HT-29 (cell line): ENCODE measurements at places on chromosomes 2 and 18. TPM values are rescaled to one million over a fixed set of nuclear protein-coding genes. Genes with fewer than 3 reads are reported as not detected.

Gene GAREM2
- 0.33 and 0.55 TPM in 2 replicates for total RNA-seq

Gene GRHL1
- total RNA-seq = 5.5 and 8.7 TPM in 2 replicates

Gene NIF3L1
- total RNA-seq = 31.6 and 38.3 TPM in 2 replicates

- DNase-seq = no peak
These were observed 45.7 kb downstream of the CCDC85A start for GRCh38 chr2:56229397-56230060.

GRCh38 chr2:118763797-118764196 lies 83.7 kb downstream of the EN1 start:
- peak; percentile 8 for DNase-seq

DNA sequence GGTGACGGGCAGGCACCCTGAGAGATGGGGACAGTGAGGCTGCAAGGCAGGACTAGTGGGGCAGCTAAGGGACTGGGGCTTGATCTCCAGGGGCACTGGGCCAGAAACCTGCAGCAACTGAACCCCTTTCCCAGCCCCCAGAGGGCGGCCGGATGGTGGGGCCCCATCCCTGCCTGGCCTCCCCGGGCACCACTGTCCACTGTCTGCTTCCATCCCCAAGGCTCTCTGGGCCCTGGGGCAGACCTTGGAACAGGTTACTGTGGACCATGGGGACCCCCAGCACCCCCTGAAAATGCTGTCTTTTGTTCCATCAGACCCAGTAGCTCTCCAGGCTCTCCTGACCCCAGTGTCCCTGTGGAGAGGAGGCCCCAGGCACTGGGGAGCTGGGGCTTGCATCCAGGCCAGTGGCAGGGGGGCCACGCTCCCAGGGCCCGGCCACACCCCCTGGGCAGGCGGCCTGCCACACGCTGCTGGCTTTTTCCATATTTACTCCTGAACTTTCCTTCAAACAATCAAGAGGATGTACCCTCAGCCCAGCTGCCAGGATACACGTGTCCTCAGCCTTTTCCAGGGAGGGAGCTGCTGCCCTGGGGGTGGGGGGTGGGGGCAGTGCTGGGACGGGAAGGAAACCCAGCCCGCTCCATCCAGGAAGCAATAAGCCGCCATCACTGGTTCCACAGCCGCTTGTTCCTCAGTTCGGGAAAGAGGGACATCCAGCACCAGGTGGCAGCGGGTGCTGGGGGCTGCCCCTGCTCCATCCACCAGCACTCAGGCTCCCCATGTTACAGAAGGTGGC lies 102.3 kb upstream of the ODC1 start:
- no peak for DNase-seq

DNA sequence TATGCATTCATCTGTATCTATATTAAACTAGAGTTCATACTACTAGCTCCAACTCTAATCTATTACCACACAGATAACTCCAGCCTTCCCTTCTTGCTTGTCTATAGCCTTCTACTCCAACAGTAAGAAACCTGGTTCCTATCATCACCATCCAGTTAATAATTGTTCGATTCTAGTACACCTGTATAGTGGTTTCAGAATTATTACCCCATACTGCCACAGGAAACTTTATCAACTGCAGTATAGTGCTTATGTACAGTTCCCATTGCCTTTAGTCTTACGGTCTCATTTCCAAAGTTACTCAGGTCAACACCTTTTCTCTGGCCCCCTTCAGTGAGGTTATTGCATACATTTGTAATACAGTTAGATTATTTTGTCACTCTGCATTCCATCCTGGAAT lies 14.5 kb downstream of the METTL8 start:
- DNase-seq = no peak

DNA sequence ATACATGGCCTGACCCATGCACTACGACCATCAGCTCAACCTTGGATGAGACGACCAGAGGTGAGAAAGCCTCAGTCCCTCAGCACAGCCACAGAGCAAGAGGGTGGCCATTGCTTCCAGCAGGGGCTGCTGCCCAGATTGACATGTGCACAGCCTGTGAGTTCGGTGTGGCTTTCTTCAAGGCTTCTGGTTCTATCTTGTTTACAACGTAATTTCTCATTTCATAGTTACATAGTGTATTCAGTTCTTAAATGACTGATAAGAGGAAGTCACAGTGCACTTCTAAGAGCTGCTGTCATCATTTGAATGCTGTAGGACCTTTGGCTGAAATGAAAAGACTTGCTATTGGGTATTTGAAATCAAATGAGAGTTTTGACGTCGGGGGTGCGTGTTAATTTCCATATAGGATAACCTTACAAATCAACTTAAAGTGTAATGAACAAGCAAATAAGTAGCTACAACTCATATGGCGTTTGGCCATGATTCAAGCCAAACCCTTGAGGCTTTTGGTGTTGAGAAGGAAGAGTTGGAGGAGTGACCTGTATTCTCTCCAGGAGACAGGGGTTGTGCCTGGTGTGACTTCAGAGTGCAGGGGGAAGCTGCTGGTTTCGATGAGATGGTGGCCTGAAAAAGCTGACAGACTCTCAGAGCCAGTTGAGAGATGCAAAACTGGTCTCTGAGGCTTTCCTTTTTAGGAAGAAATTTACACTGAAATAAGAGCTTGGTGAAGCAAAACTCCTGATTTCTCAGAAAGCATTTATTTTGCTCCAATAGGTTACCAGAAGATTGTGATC lies 51.0 kb downstream of the TSHZ1 start:
- no peak for DNase-seq

- no peak for DNase-seq
These were observed 180.3 kb upstream of the TCF4 start for GRCh38 chr18:55768255-55768654.
